ENCODE measurements at places on chromosomes 16 and 17.

DNA sequence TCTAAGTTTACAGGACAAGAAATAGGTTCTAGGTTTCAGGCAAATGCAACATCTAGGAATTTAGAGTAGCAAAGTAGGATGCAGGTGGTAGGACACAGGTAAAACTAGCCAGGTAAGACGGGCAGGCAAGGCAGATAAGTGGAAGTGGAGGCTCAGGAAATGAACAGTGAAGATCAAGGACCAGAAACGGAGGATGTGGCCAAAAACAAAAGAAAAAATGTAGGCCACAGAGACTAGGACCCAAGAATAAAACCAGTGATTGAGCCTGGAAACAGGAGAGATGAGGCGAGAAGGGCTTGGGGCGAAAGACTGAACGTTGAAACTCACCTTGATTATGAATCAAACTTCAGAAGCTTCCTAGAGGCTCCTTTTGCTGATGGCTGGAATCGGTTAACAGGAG lies 24.0 kb downstream of the CPSF4L start:
- no peak for DNase-seq

DNA sequence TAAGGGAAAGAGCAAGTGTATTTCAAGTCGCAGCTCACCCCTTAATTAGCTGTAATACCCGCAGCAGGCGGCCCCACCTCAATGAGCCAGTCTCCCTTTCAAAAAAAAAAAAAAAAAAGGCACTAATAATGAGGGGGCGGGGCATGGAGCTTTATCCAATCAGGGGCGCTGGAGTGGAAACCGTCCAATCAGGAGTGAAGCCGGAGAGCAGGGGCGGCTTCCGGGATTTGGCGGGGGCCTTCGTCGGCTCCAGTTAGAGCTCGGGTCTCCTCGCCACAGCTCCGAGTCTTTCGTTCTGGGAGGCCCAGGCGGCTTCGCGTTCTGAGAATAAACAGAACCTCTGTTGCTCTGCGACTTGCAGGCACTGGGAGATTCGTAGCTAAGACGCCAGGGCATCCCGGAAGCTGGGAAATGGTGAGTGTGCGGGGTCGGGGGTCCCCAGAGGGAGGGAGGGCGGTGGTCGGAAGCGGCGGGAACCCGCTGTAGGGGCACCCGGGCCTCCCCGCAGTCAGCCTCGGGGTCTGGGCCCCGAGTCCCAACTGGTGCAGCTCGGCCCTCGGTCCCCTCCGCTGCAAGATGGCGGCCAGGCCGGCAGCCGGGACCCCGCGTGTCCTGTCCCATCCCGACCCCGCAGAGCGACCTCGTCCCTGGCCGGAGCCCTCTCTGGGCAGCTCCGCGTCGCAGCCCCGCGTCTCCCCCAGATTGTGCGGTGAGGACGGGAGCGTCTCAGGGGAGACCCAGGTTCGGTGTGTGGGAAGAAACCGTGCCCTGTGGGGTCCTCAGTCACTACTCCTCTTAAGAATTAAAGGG lies at the start of gene ZNF267:
Gene ZNF267, plus strand, starts transcription at position 252 of the 810 bp plus-strand sequence. Its CDS starts 160 bp downstream, at position 412.
- peak; percentile 93 for DNase-seq

GRCh38 chr17:51121620-51122472 lies 1.2 kb upstream of the SPAG9 start:
- peak; percentile 96 for DNase-seq

DNA sequence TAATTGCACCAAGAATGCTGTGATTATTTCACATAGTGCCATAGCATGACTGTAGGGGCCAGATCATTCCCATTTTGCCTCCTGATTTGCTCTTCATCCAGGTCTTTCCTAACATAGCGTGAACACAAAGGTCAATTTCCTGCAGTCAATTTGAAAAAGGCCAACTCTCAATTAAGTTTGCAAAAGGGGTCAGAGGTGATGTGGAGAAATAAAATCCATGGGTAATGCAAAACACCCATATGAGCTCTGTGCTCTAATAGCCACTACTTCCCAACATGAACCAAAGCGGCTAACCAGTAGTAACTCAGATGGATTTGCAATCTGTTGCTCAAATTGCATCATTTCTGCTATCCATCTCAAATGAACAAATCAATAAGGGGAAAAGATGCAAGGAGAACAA lies 275.5 kb upstream of the SOX9 start:
- DNase-seq = no peak

DNA sequence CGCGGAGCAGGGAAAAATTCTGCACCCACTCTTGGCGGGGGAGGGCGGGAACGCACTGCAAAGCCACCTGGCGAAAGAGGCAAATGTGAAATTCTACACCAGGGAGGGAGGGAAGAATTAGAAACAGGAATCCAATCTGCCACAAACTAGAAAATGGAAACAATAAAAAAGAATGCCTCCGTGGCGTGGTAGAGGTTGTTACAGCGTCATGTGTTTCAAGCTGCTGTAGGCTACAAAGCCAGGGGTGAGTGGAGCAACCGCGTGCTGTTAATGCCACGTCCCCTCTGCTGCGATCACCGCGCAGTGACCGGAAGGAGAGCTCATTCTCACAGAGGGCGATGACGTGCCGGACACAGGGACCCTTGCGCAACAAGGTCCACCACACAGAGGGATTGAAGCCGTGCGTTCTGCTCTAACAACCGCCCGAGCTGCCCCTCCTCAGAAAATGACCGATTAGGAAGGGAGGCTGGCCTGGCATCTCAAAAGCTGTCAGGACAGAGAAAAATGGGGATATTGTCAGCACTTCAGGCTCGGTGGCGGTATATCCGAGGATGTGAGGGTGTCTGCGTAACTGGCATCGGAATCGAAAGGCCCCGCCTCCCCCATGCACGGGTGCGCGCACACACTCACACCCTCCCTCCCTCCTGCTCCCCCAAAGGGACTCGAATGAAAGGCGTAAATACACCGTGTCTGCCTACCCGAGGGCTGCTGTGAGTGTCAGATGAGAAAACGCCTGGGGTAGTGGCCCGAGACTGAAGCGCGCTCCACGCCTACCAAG lies 70.8 kb upstream of the TNRC6C start:
- peak; percentile 85 for DNase-seq

DNA sequence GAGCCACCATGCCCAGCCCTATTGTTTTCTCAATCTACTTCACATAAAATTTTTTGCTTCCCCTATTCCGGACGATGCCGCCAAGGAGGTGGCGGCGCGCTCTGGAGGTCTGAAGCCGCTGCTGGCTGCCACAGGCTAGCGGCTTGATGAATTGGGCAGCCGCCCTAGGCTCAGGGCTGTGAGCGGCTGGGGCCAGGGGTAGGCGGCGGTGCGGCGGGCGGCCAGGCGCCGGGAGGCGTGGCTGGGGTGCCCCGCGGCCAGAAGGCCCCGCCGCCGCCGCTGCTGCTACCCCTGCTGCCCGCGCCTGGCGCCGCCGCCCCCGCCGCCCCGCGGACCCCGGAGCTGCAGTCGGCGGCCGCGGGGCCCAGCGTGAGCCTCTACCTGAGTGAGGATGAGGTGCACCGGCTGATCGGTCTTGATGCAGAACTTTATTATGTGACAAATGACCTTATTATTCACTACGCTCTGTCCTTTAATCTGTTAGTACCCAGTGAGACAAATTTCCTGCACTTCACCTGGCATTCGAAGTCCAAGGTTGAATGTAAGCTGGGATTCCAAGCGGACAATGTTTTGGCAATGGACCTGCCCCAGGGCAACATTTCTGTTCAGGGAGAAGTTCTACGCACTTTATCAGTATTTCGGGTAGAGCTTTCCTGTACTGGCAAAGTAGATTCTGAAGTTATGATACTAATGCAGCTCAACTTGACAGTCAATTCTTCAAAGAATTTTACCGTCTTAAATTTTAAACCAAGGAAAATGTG lies 41.7 kb downstream of the ANKFY1 start:
- DNase-seq = no peak

DNA sequence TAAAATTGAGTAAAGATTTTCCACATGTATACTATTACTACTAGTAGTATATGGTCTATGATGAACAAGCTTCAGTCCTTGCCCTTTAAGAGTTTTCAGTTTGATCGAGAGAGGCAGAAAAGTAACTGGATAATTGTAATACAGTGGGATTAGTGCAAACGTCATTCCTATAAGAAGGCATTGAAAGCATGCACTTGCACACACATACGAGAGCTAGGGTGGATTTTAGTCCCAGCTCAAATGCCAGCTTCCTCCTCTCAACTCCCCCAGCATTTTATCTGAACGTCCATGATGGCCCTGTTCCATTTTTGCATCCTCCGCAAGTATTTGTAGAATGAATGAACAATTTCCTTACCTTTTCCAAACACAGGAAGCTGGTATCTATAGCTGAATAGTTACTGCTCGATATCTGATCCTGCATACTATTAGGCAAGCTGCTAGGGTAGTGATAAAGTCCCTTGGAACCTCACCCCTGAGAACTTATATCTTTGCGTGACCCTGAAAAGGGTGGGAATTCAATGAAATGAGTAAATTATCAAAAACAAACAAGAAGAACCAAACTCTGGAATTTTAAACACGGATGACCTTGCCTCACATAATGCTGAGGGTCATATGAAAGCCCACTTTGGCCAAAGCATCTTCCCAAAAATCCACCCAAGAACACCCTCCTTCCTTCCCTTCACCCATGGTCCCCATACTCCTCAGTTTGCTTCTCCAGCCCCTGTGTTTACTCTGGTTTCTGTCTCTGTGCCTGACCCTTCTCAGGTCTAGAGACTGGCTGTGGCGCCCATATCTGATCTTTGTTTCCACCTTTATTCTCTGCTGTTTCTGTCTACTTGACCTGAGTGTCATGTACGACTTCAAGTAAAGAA lies 60.5 kb downstream of the TMEM100 start:
- no peak for DNase-seq

DNA sequence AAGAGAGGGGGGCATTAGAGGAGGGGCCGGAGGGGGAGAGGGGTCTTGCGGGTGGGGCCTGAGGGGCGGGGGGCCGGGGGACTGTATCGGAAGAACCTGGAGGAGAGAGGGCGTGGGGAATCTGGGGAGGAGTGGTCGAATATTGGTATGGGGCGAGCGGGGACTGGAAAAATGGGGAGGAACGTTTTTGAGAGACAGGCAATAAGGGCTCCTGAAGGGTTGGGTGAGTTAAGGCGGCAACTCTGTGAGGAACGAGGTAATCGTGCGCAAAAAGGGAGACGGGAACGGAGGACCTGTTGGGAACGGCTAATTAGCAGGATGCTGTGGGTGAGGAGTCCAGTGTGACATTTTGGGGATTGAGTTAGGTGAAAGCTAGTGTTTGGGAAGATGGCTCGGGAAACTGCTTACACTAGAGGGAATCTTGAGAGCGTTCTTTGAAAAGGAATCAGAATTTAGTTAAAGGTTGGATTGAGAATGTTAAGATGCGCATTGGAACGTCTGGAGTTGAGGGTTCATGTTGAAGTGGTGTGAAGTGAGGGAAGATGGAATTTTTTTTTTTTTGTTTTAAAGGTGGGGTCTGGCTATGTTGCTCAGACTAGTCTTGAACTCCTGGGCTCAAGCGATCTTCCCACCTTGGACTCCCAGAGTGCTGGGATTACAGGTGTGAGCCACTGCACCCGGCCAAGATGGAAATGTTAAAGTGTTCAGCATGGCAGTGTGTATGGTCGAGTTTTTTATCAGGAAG lies 662 bp downstream of the WIPF2 start:
- DNase-seq = peak; percentile 73

- DNase-seq = peak; percentile 21
Observed at GRCh38 chr16:58515871-58516767, 802 bp downstream of the SETD6 start.

- DNase-seq = peak; percentile 74
Observed at GRCh38 chr16:4172070-4172469, 55.8 kb upstream of the ADCY9 start.

- DNase-seq = peak; percentile 54
Observed at GRCh38 chr17:9648521-9649110, 3.3 kb downstream of the USP43 start.

DNA sequence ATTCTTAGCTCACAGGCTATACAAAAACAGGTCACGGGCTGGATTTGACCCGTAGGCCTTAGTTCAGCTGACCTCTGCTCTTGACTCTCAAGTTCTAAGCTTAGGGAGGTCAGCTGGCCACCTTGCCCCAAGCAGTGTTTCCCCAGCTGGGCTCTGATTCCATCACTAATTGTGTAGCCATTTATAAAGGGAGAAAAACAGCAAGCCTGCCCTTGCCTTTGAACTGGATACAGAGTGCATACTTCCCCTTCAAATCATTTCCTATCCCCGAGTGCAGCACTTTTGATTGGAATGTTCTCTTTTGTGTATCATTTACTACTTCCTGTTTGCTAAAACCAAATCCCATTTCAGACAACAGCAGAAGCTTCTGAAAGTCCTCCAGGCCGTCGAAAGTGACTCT lies 153.6 kb downstream of the KATNIP start:
- peak; percentile 27 for DNase-seq

GRCh38 chr17:8643855-8644506 lies 13.5 kb upstream of the MYH10 start:
- DNase-seq = no peak

DNA sequence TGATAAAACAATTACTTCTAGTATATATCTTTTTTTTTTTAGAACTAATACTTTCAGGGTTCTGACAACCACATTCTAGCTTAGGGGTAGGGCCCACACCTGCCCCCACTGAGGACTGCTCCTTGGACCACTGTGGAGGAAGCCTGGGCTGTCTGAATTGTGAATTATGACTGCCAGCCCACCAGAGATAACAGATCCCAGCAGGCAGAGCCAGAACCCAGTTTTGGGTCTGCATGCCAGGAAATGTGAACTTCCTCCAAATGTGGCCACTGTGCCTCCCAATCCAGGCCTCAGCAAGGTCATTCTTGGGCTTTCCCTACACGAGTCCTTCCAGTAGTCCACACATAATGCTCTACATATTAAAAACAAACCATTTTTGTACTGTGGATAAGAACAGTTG lies 15.9 kb downstream of the VEZF1 start:
- no peak for DNase-seq

GRCh38 chr17:67648032-67648905 lies 69.5 kb upstream of the NOL11 start:
- DNase-seq = no peak

DNA sequence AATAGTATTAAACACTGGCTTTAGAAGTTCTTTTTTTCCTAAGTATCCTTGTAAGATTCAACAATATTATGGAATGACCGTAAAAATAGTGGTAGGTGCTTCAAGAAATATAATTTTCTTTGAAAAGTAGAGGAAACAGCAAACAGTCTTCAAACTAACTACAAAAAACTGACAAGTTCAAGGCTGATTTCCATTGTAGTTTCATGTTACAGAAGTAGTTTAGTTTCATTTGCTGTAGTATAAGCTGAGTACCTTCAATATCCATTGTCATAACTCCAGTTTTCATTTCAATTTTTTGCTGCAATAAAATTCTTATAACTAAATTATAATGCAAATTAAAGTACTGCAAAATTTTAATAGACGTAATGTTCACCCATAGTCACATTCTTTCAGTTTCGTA lies 19.3 kb downstream of the PHKB start:
- DNase-seq = no peak

DNA sequence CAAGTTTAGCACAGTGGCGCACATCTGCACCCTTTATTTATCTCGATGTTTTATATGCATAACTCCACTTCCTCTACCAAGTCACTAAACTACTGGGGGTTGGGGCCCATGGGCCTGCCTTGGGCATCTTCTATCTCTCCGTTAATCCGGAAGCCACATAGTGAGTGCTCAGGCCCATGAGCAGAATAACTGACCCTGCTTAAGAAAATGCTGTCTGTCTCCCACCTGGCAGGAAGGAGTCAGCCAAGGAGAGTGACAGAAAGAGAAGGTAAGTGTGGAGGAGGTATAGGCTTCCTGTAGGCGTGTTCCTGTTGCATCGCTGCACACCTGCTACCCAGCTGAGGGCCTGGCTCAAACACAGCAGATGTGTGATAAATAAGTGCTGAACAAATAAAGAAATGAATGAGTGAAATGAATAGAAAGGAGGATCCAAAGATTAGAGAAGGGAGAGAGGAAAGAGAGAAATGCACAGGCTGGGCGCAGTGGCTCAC lies 320.1 kb downstream of the SLC39A11 start:
- DNase-seq = no peak

- peak; percentile 79 for DNase-seq
Observed at GRCh38 chr16:67936880-67937605, 393 bp upstream of the PSMB10 start.

- no peak for DNase-seq
Observed at GRCh38 chr17:41396996-41397660, at the start of gene KRT31. KRT31 (minus strand) TSS chr17:41397608; CDS start chr17:41397539, 69 bp downstream.

All from EL (cell line).